NCI-H524 treated with DMSO at 0.1 percent for 48 hours (cell line): ENCODE measurements at places on chromosomes 16 and 17.

DNA sequence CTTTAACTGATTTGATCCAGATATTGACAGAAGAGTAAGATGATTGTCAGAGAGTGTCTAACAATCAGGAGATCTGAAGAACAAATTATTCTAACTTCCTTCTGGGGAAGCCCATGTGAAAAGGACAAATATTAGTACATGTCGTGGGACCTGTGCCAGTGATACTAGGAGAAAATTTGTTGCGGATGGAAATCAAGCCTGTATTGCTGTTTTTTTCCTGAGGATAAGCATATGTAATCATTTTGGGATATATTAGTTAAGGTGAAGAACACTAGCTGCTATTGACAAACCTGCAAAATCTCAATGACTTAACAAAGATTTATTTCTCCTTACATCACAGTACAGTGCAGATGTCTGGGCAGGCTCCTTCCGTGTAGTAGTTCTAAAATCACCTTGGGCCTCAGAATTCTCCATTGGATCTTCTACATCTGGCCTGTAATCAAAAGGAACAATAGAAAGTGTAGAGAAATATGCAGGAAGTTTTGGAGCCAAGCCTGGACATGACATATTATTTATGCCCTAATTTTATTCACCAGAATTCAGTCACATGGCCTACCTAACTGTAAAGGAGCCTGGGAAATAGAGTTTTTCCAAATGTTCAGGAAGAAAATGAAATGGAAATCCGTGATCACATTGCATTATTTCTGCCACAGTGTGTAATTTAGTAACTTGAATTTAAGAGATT, 58.3 kb downstream of the CYB561 start:
- no peak for DNase-seq

DNA sequence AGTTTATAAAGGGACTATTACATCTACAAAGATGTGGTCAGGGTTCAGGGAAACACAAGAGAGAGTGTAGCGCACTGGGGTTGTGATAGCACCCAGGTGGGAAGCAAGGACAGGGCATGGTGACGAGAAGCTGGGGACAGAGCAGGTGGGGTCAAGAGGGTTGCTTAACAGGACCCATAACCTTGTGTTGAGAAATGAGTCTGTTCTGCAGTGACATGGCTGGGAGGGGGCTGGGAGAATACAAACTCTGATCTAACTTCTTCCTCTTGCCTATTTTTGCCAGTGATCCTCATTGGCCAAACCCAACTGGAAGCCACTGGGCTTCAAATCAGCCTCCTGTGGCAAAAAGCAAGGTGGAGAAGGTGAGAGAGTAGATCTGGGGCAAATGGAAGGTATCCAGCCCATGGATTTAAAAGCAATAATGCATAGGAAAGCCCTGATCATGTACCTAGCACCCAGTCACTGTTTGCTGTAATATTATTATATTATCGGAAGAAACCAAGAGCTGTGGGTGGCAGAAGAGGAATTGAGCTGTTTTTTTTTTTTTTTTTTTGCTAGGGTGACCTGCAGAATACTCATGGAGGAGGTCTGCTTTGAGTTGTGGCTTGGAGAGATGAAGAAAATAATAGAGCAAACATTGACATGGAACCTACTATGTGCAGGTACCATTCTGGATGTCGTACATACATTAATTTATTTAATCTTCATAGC, 76.9 kb upstream of the ZFHX3 start:
- DNase-seq = no peak

- DNase-seq = no peak
Measured at GRCh38 chr16:29009050-29009837, 24.4 kb downstream of the LAT start.

GRCh38 chr17:64788286-64789060, 126.4 kb upstream of the SMURF2 start:
- DNase-seq = no peak

- DNase-seq = no peak
Measured at GRCh38 chr17:43714465-43715149, 44.0 kb downstream of the SOST start.

DNA sequence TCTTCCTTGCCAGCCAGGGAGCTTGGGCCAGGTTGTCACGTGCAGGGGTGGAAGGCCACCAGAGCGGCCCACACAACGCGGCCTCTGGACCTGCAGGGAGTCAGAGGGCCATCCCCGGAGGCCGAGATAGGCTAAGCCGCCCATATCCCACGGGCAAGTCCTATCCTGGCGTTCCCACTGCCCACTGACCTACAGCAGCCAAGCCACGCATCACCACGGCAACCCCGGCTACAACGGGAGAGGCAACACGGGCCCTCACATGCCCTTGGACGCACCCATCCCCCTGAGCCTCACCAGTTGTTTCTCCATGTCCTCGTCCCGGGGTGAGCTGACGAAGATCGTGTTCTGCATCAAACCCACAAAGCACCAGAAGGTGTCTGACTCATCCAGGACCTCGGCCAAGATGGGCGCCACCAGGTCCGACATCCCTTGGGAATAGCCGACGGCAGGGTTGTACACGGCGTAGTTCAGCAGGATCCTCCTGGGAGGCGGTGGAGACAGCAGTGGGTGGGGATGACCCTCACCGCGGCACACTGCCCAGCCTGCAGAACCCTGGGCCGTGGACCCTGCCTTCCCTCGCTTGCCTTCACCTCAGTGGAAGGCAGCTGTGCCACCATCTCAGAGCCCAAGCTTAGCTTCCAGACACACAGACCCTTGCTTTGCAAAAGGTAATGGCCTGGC, 88.2 kb downstream of the TBC1D16 start:
- DNase-seq = no peak

GRCh38 chr16:27538528-27538927, 11.2 kb downstream of the GTF3C1 start:
- DNase-seq = no peak

- no peak for DNase-seq
Measured at GRCh38 chr17:8888704-8889302, 21.3 kb upstream of the PIK3R6 start.

DNA sequence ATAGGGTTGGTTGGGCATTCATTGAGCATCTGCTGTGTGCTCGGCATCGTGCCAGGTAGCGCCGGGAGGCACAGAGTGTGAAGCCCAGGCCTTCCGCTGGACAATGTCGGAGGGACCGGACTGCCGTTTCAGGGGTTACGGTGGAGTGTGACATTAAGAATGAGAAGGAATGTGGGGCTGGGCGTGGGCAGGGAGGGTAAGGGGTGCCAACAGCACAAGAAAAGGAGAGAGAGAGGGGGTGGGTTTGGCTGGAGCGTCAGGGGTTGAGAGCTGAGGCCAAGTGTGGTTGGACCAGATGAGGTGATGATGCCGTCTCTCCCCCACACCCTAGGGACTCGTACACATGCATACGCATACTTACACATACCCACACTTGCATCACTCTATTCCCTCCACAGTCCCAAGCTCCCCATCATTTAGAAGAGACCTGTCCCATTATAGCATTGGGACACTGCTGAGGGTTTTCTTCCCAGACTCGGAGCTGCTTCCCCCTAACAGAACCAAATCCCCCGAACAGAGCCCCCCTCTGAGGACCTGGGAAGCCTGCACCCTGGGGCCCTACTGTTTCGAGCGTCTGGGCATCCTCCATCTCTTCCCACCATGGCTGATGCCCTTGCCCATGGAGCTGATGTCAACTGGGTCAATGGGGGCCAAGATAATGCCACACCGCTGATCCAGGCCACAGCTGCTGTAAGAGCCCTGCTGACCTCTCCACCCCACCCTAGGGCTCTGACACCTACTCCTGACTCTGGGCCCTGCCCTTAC, 3.3 kb upstream of the KCTD11 start:
- DNase-seq = no peak

GRCh38 chr16:67336116-67336515, 9.5 kb downstream of the LRRC36 start:
- DNase-seq = no peak

DNA sequence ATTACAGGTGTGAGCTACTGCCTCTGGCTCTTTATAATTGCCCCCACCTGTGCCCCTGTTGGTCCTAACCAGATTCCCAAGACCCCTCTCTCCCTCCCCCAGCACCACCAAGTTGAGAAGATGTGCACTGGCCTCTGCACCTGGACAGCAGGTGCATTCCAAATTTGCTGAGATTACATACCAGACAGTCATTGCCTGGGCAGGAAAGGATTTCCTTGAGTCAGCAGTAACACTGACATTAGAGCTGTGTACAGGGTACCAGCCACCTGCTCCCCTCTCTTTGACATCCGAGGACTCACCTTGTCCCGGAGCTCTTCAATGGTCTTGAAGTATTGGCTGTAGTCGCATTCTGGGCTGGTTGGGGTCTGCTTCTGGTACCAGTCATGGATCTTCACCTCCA, 659 bp downstream of the KRT15 start:
- no peak for DNase-seq

DNA sequence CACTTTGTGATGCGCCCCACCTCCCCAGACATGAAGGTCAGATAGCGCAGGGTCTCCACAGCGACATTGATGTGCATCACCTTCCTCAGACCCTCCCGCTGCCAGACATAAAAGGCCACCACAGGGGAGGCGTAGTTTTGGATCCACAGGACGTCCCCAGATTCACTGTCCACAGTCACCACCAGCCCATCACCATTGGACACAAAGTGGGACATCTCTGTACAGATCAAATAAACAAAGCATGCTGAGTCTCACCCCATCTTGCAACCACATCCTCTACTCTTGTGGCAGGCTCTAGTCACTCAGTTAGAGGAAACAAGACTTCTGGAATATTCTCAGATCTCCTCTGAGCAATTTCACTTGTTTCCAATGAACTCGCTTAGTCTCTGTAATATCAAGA, 46.3 kb upstream of the ICAM2 start:
- no peak for DNase-seq

GRCh38 chr17:70295731-70296130, 126.4 kb downstream of the KCNJ2 start:
- peak; percentile 20 for DNase-seq

GRCh38 chr17:55728833-55729232, 6.2 kb upstream of the TMEM100 start:
- no peak for DNase-seq
